ENCODE measurements at places on chromosomes 11 and 22.

- ATAC-seq: no peak
Measured at GRCh38 chr22:49574205-49574880, 253.3 kb downstream of the BRD1 start.

- ATAC-seq: peak; percentile 50
Measured at GRCh38 chr11:79458709-79459108, 17.9 kb upstream of the TENM4 start.

DNA sequence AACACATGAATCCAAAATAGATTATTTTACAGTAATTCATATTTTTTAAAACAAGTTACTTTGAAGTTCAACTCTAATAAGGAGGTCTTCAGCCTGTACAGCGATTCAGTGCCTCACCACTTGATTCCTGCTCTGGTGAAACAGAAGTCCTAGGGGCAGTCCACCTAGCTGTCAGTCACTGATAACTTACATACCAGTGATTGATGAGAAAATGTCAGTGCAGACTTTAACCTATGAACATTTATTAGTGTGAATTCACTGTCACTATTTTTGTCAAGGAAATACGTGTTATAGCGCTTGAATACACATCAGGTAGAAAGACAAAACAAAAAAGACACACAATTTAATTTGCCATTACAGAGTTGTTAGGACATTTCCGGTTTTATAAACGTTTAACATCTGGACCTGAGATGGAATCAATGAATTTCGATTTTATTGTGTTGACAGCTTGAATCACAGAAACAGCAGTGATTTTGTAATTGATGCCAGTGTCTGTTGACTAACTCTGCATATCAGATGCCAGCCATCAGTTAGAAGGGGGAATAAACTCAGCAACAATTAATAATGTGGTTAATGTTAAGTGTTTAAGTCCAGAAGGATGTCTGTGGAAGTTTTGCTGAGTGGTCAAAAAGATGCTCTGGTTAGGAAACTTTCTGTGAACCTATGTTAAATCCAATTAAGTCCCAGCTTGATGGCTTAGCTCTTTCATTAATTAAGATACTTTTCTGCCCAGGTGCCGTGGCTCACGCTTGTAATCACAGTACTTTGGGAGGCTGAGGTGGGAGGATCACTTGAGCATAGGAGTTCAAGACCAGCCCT lies 34.5 kb downstream of the ELF5 start:
- ATAC-seq: no peak

GRCh38 chr11:1156506-1157340 lies 1.0 kb upstream of the MUC5AC start:
- ATAC-seq: no peak

- ATAC-seq: peak; percentile 17
Measured at GRCh38 chr22:19105867-19106802, 16.1 kb downstream of the DGCR2 start.
